ENCODE measurements at places on chromosomes 2 and 18.

GRCh38 chr2:55961318-55961911, 37.8 kb upstream of the EFEMP1 start:
- no peak for DNase-seq

GRCh38 chr2:172613615-172614231, 57.8 kb downstream of the PDK1 start:
- no peak for DNase-seq

GRCh38 chr2:47014564-47015051, 99.0 kb upstream of the MCFD2 start:
- no peak for DNase-seq

DNA sequence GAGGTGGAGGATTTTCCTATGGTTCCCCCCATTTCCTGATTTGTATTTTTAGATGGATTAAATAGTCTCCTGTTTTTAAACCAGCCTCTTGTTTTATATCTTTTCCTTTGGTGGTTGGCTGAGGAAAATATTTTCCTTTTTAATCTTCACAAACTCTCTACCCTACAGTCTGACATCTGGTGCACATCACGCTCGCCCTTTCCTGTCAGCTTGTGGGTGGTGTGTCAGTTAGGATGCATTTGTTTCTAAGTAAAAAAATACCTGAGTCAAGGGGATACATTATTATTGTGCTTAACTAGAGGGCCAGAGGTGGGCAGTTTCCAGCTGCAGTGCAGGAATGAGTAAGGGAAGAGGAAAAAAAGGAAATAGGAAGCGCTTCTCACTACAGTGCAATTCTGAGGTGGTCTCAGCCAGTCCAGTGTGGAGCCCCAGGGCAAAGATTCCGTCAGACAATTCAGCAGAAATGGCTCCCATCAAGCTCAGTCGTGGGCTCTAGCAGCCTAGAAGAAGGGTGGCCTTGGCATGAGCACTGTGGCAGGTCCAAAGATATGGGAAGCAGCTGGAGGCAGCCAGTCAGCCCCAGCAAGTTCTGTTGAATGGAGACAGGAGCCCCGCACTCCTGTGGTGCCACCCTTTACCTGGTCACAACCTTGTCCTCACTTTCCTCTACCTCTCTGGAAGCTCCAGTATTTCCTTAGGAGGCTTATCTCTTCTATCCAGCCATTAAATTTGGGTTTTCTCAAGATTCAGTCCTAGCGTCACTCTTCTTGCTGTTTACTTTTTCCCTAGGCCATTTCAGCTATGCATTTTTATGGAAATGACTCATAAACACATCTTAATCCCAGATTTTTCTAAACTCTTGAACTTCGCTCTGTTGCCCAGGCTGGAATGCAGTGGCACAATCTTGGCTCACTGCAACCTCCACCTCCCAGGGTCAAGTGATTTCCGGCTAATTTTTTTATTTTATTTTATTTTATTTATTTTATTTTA, 18.5 kb downstream of the SFTPB start:
- no peak for DNase-seq

DNA sequence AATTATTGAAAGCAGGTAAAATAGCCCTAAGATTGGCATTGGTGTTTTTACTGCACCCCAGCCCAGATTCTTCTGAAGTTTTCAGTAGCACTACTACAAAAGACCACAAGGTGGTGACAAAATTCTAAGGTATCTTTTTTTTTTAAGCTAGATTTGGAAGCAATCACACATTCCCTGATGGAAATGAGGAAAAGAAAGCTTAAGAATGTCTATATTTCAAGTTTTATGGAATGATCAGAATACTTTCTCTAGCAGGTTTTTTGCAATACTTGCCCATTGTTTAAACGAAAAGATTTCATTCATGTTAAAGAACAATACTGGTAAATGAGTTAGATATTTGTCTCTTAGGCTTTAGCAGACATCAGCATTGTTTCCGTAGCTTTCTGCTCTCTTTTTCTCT, 32.1 kb upstream of the ZNF638 start:
- DNase-seq = no peak

GRCh38 chr18:8519102-8519501, 90.1 kb upstream of the RAB12 start:
- no peak for DNase-seq
